ENCODE measurements at places on chromosomes 1 and 21.

DNA sequence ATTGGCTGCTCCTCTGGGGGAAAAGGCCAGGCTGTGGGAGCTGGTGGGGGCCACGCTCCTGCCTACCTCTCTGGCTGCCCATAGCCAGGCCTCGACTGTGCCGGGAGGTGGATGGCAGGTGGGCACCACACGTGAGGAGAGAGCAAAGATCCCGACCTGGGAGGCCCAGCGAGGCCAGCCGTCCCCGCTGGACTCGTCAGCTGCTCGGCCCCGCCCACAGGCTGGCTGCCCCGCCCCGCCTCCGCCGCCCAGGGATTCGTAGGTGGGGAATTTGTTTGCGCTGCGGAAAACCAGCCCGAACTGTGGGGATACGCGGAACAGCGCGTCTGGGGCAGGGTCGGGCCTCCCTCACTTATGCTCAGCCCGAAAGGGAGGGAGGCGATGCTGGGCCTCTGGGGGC, 31.7 kb downstream of the TP73 start:
- DNase-seq: no peak

- DNase-seq: no peak
These were observed 37.2 kb downstream of the WNT4 start for GRCh38 chr1:22105611-22106207.

DNA sequence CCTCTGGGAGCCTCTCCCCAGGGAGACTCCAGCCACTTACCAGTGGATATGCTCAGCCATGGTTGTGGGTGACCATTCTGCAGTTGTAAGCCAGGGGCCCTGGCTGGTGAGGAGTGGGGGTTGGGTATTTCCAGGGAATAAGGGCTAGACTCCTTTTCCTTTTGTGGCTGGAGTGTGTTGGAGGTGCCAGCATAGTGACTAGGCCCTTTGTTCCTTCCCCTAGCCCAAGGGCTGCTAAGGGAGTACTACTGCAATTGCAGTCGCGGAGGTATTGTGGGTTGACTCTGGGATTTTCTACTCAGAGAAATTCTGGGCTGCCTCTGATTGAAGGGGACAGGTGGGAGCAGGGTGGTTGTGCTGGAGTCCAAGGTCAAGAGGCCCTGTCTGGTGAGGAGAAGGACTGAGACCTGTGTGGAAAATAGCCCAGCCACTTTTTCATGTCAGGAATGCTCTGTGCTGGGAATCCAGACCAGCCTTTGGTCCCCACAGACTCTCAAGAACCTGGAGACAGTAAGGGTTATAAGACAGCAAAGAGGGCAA, 43.1 kb downstream of the MROH9 start:
- no peak for DNase-seq

DNA sequence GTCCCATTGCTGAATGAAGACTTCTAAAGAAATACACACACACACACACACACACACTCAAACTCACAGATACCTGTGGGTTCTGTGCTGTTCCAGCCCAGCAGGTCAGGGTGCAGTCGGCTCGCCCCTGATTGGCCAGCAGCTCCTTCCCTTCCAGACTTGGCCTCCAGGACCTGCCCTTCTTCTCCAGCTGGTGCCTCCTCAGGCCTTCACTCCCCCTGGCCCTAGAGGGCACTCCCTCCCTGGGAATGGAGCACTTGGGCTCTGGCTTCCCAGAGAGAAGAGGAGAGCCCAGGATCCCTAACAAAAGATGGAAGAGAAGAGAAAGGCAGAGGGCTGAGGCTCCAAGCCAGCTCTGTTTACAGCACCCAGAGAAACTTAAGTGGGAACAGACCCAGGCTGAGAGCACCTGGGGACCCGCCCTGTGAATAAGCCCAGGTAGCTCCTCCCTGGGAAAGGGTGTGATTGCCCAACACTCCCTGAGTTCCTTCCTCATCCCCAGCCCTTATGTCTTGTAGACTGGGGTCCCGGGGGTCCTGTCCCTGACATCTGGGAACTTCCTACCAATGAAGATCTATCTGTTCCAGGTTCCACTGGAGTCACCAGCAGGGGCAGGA, at the start of gene PGLYRP3:
Gene PGLYRP3, minus strand, starts transcription at position 383 of the 617 bp plus-strand sequence. CDS start 2,287 bp downstream, outside the sequence.
- DNase-seq: no peak

- peak; percentile 44 for DNase-seq
These were observed 3.2 kb upstream of the TNFRSF8 start for GRCh38 chr1:12059722-12060464.
